ENCODE measurements at places on chromosomes 5 and 9.

DNA sequence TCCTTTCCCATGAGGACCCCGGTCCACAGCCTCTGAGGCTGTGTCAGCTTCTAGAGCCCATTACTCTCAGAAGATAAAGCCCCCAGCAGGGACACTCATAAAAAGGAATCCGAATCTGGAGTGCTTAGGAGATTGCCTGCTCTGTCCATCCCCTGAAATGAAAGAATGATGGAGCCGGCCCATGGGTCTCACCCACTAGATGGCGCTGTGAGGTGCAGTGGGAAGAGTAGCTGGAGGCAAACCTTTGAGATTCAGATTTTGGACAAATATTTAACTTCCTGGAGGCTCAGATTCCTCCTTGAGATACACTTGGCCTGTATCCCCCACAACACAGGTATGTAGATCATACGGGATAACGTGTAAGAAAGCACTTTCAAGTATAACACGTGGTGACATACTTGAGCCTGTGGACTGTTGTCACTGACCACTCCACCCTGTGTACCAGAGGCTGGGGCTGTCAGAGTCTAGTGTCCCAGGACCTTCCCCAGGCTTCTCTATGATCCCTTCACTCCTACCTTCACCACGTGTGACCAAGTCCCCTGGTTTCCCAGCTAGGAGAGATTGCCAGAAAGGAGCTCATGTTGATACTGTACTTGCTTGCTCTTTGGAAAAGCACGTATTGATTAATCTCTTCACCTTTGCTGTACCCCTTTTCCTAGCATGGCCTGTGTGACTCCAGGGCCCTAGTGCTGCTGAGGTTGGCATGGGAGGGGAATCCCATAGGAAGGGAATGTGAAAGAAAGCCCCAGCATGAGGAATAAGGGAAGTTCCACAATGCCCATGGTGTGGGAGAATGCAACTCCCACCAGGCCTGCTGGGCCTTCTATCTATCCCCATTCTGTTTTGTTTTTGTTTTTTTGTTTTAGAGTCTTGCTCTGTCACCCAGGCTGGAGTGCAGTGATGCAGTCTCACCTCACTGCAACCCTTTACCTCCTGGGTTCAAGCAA, 32.1 kb downstream of the TRMO start:
- DNase-seq = no peak

- DNase-seq = no peak
Observed at GRCh38 chr5:88878976-88879375, 4.0 kb downstream of the MEF2C start.

GRCh38 chr9:110714314-110714713, 45.7 kb downstream of the MUSK start:
- no peak for DNase-seq

- no peak for DNase-seq
Observed at GRCh38 chr9:82903503-82903902, 159.4 kb downstream of the RASEF start.

DNA sequence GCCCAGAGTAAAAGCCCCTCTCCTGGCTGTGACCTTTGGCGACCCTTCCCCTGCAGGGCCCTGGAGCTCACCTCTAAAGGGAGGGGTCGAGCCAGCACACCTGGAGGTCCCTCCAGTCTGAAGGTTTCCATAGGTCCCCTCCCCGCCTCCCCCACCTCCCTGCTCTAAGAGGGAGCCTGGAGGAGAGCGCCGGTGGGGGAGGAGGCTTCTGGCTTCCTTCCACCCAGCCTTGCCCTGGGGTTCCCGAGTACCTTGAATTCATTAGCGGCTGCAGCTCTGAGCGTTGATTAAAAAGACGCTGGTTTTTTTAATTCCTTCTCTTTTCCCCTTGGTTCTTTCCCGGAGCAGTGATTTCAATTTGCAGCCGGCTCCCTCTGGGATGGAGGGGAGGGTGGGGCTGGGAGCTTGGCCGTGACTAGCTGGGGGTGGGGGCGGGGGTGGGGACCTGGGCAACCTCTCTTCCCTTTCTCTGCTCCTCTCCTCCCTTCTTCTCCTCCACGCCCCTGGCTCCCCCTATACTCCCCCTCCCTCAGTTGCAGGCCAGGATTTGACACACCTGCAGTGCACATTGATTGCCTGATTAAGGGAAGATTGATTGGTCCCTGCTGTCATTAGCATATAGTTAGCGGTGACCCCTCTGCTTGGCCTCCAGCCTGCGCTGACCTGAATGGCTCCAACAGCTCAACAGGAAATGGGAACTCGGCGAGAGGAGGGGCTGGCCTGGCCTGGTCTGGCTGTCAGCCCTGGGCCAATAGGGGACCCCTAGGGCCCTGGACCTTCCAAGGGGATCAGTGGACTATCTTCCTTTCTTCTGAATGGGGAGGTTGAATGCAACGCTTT, 67.5 kb upstream of the RAPGEF1 start:
- DNase-seq = no peak

- no peak for DNase-seq
Observed at GRCh38 chr5:32055891-32056866, 117.9 kb downstream of the GOLPH3 start.
